Fibroblast of upper back skin (primary cell): ENCODE measurements at places on chromosomes 3 and 15.

DNA sequence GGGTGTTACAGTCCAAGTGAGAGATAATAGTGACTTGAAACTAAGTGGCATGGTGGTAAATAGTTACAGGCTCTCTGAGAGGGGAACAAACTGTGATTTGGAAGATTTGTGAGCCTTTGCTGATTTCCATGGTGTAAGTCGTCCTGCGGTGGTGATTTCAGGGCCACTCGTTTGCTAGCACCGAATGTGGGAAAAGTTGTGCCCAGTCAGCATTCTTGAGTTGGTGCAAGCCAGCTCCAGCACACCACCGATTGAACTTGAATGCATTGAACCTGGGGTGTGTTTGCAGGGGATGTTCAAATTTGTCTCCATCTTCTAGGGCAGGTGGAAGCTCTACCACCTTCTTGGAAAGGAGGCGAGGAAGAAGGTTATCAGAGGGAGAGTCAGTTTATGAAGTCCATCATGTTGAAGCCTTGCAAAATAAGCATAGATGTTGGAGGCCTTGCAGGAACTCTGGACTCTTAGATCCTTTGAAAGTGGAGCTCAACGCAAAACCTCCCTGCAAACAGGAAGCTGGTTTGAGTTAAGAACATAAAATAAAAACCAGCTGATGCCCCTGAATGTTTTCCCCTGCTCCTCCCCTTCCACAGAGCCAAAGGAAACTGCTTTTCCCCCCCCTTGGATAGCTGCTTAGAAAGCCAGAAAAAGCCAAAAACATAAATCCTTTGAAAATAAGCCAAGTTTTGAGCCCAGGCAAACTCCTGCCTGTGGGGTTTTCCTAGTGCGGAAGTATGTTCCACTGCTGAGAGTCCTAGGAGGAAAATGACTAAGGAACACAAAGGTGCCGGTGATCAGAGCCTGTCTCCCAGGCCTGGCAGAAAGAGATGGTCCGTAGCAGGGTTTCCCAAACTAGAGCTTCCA lies 21.9 kb downstream of the MAPKBP1 start:
- DNase-seq = peak; percentile 89

DNA sequence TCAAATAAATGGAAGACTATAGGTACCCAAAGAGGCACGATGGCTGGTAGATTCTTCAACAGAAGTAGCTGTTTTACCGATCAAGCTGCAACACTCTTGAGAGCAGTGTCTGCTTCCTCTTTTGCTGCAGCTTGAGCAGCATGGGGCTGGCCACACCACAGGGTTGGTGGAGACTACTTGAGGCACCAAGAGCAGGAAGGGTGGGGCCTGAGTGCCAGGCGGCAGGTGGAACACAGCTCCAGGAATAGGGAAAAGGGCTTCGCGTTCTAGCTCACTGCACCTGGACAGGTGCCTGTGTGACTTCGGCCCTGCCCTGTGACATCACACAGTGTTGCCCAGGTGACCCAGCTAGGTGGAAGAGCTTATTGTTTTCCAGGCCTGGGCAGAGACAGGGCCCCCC lies at the start of gene CCDC33:
TSS of gene CCDC33 (plus strand) at position 365 of the 400 bp plus-strand sequence. CDS start 394 bp downstream, outside the sequence.
- no peak for DNase-seq

- peak; percentile 28 for DNase-seq
These were observed 5.0 kb downstream of the CD47 start for GRCh38 chr3:108085810-108086350.

- DNase-seq = no peak
These were observed 47.7 kb downstream of the UMPS start for GRCh38 chr3:124777762-124778470.

GRCh38 chr3:193742628-193743027 lies 149.6 kb downstream of the OPA1 start:
- DNase-seq = no peak

GRCh38 chr15:39172380-39173281 lies 408.2 kb upstream of the THBS1 start:
- DNase-seq = peak; percentile 77

GRCh38 chr3:160135851-160136250 lies 89.4 kb upstream of the C3orf80 start:
- no peak for DNase-seq

DNA sequence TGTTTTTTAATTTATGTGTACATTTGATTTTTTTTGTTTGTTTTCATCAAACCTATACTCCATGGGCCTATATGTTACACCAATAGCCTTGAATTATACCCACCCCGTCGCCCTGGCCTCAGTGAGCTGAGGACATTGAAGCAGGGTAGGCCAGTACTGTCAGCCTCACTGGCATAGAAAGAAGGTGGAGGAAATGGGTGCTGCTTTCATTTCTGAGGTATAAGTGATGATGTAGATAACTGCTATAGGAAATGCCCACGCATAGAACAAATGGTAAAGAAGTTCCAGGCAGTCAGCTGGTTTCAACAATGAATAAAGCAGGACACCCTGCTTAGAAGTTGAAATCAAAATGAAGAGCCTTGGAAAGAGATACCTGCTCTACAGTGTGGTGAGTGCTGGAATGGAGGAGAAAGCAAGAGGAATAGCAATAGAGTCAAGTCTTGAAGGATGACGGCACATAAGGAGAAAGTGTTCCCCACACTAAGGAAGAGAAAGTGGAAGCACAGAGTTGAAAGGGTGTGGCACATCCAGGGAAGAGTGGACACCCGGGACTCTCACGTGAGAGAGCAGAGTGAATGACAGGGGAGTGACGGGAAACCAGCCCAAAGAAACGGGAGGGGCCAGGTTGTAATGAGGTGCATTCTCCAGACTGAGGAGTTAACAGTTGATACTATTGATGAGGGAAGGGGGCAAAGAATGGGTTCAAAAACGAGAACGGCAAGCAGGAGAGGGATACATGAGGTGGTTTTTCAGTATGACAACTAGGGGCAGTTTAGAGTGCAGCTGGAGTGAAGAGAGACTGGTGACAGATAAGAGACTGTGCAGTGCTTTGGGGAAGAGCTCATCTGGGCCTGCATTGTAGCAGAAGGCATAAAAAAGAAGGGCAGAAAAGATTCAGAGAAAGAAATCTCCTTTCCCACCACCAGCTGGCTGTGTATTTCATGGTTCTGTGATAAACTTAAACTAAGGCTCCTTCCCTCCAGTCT lies 70.5 kb downstream of the KLHL25 start:
- DNase-seq = no peak

- DNase-seq = no peak
These were observed 113.5 kb downstream of the RAB11A start for GRCh38 chr15:65982627-65983322.

- no peak for DNase-seq
These were observed 228.0 kb downstream of the UACA start for GRCh38 chr15:70535071-70535954.

DNA sequence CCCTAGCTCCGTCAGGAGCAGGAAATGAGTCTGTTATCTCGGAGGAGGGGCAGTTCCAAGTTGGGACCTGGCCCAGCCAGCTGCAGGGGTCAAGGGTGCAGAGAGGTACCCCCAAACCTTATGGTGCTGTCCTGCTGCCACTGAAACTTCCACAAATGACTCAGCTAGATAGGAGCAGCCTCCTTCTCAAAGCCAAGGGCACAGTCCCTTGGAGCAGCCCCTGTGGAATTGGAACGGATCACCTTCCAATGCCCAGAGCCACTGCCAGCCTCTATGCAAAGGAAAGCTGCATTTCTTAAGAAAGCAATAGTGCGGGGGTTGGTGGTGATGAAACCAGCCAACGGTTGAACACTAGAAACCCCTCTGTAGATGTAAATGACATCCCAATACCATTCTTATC lies 19.6 kb upstream of the LRRK1 start:
- DNase-seq = no peak

- no peak for DNase-seq
These were observed 119.0 kb downstream of the AKAP13 start for GRCh38 chr15:85499371-85499887.

DNA sequence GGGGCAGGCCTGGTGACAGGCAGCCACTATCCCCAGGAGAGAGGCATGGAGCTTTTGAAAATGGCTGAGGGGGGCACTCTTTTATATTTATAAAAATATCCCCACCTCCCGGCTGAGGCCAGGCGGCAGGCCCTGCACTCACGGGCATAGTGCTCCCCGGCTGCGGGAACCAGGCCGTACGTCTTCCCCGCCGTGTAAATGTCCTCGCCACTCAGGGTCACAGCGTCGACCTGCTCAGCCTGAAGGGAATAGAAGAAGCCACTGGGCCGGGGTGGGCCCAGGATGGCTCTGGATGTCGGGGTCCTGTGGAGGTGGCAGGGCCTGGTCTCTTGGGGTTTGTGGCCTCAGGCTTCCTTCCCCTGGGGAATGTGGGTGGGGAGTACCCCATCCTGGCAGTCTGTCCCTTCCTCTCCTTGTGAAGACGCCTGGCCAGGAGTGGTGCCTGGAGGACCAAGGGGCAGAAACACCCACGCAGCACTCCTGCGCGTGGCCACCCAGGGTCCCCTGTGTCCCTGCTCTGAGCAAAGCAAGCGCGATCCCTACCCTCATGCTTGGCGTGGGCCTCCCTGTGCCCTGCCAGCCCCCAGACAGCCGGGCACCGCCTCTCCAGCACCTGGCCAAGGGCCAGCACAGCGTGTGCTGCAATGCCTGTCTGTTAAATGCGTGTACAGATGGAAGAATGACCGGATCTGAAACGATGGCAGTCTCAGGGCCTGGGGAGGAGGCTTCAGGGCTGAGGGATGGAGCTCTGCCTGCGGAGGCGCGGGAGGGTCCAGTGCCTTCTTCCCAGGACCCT lies 18.9 kb downstream of the MELTF start:
- no peak for DNase-seq

- DNase-seq = peak; percentile 67
These were observed 11.9 kb downstream of the CA12 start for GRCh38 chr15:63369781-63370180.

GRCh38 chr3:8882171-8882593 lies 81.1 kb downstream of the RAD18 start:
- DNase-seq = peak; percentile 23

DNA sequence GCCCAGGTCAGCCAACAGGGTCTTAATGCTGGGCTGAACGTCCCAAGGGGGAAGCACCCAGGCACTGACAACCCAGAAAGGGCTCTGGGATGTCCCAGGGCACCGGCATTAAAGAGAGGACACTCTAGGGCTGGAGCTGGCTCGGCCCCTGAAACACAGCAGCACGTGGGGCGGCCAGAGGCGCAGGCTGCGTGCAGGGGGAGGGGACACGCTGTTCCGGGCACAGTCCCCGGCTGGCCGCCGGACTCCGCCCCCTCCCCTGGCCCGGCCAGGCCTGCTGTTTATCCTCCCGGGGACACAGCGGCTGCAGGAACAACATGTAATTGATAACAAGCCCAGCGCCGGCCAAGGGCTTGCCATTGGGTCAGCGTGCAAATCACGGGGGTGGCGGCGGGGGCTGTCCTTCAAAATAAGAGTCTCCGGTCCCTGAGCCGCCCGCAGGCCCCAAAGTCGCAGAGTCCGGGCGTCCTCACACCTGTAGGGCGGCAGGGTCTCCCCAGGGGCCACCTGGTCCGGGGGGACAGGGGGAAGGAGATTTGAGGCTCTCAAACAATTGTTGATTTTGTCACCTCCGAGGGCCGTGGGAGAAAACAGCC lies 1.3 kb downstream of the KLF15 start:
- DNase-seq = peak; percentile 28

DNA sequence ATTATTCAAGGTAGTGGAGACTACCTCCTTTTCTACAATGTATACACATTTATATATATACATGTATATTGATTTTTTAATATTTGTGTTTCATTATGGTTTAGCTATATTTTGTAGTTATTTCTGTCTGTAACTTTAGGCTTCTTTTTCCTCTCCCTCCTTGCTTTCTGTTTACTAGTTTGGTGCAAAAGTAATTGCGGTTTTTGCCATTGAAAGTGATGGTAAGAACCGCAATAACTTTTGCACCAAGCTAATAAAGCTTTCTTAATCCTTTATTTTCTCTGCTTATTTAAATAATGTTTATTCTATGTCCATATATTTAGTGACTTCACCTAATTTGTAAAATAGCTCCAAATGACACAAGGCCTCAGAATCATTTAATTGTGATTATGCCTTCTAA lies 195.3 kb upstream of the PLSCR5 start:
- no peak for DNase-seq
